ENCODE measurements at places on chromosomes 1 and 21. TPM values are rescaled to one million over a fixed set of nuclear protein-coding genes. Genes with fewer than 3 reads are reported as not detected.

DNA sequence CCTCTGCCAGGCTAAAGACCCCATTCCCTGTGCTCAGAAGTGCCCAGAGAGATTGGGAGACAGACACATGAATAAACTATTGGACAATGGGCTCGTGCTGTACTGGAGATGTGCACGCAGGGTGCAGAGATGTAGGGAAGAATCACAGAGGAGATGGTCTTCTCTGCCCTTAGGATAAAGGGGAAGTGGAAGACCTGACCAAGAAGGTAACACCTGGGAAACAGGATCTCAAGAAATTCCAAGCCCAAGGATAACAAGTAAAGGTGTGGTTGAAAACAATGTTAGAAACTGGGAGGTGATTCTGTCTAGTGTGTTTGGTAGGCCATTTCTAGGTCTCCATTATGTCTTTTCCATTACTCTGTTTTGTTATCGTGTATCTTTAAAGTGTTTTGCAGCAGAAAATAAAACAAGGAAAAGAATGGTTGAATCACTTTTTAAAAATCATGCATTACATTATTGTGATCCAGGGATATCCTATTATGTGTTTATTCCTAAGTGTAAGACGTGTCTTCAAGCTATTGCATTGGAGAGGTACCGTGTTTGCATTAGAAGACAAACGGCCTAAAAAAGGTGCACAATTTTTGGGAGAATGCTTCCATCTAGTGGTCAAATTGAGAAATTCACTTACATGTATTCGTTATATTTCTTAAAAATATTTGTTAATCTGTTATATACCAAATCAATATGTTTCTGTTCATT is 40.8 kb upstream of the KCTD3 start:
- DNase-seq = no peak

DNA sequence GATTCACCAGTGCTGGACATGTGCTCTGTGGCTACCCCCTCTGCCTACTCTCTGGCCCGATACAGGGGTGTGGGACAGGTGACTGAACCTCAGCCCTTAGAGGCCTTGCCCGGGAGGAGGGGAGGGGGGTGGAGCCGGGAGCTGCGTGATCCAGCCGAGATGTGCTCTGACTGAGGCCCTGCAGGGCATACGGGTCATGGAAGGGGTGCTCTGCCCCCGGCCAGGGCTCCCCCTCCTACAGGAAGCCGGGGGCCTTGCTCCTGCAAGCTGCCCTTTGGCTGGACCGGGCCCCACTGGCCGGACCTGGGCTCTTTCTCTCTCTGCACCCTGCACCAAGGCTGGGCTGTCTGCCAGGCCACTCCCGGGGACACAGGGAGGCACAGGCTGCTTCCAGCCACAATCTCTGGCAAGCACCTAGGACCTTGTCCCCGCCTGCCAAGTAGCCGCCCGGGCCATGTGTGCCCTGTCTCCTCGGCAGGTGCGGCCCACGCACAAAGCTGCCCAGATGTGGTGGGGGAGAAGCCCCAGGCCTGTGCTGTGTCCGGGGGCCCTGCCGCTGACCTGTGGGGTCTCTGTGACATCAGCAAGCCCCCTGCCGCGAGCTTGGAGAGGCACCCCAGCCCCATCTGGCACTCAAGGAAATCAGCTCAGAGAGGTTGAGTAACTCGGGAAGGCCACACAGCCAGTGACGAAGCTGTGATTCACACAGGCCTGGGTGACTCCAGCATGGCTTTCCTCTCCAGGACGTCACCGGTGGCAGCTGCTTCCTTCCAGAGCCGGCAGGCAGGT is 1.5 kb downstream of the SCNN1D start:
- DNase-seq = peak; percentile 50

- no peak for DNase-seq
Observed at GRCh38 chr1:115373305-115373704, 35.3 kb upstream of the NGF start.

Gene LIN28A
- not detected for total RNA-seq

Gene ACOT7
- 3.5 TPM for total RNA-seq

Gene SH2D5
- 2.2 TPM for total RNA-seq
